Pancreas (tissue), 10 donors: ENCODE measurements at places on chromosomes 3 and 15. TPM values are rescaled to one million over a fixed set of nuclear protein-coding genes. Genes with fewer than 3 reads are reported as not detected.

DNA sequence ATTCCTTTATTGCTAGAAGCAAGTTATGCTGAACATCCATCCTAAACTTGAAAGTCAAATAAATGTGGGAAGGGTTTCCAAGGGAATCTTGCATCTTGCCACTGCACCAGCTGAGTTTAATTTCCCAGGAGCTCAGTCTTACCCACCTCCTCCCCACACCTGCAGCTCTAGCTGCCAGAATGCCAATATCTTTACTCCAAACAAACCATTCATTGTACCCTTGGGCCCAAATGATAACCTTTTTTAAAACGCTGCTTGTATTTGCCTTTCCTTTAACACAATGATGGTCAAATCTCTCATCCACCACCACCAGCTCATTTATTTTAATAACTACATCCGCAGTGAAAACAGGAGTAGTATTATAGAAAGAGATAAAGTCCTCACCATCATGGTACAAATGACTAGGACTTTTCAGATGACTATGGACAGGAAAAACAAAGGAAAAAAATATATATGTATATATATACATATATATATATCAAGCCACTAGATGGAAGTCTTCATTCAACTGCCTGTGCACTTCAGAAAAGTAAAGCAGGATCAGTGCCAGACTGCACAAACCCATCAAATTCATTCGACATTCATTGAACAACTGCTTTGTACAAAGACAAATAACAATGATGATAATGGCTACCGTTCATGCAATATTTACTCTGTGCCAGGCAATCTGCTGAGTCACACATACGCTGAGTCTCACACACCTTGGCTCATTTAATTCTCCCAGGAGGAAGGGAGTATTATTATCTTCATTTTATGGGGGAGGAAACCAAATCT lies 44.0 kb downstream of the BFSP2 start:
- no peak for DNase-seq

- DNase-seq, result peak; percentile 11
These were observed 161.3 kb upstream of the SLC2A2 start for GRCh38 chr3:171187706-171188290.

- no peak for DNase-seq
These were observed 522.3 kb upstream of the CFAP20DC start for GRCh38 chr3:59572106-59572505.

DNA sequence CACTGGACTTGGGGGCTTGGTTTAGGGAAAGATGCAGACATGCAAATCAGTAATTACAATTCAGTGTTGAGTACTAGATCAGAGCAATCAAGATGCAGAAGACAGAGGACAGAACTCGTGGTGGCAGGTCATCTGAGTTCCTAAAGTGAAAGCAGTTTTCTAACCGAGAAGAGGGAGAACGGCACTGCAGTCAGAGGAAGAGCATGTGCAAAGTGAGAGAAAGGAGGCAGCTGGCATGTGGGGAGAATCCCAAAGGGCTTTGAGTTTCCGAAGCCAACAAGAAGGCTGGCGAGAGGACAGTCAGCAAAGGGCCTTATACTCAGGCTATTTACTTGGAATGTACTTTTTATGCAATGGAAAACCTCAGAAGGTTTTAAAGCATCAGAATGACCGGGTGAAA lies 87.0 kb downstream of the ANP32A start:
- DNase-seq, result no peak

TMCO5A gene
- polyA plus RNA-seq, result not detected

CLDN16 gene
- polyA plus RNA-seq, result 0.09 TPM

CFAP161 gene
- 0.08 TPM for polyA plus RNA-seq

GABRB3 gene
- polyA plus RNA-seq, result 9.2 TPM

PLSCR2 gene
- 0.77 TPM for polyA plus RNA-seq
